Stimulated activated CD8-positive, alpha-beta memory T cell treated with anti-CD3 and anti-CD28 coated beads, Interleukin-2, amount 100 ng/mL, for 1 hour (primary cell): ENCODE measurements at places on chromosomes 13 and 19.

GRCh38 chr19:5339950-5340636, 519 bp downstream of the PTPRS start:
- no peak for DNase-seq

DNA sequence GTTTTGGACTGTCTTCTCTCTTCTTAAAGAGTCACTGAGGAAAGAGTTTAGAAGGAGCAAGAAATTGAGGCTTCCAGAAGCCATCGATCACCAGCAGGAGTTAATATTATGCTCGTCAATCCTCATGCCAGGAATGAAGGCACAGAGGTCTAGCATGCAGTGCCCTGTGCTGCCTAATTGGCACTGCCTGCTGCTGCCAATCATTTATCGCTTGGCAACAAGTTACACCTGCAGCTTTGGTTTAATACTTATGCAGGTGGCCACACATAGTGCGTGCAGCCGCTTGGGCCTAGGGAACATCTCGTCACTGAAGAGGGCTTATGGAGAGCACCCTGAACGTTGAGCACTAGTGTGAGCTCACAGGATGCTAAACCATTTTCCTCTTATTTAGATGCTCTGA, 2.7 kb upstream of the SOX1 start:
- no peak for DNase-seq

DNA sequence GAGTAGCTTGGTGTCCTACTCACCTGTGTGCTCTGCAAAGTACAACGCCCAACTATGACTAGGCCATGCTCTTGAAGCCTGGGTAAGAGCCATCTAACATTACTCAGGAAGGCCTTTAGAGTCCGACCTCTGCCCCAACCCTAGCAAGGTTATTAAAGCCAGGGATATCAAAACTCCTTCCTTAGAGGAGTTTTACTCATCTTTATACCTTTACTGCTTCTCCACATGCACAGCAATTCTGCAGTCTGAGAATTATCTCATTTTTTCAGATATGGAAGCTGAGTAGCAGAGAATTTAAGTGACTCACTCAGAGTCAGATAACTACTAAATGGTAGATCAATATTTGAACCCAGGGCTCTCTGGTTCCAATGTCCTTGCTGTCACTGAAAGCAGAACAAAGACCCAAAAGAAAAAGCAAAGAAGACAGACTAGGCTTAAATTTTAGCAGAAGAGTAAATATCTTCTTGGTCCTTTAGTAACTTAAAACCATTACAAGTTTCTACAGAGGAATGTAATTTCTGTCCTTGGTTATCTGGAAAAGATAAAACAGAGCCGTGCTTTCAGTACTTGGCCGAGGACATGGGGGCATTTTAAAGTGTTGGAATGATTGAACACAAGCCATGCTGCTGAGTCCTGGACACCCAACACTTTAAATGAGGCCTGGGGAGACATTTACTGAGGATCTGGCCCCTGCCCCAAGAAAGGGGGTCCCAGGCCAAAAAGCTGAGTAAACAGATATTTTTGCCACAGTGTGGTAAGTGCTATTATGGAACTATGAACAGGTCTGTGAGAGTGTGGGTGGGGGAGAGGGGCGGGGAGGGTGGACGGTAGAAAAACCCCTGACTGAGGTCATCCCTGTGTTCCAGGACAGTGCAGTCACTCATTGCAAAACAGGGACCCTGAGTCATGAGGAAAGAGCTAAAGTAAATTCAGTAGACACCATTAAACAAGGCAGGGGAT, 18.4 kb upstream of the KPNA3 start:
- DNase-seq: no peak

- DNase-seq: no peak
Measured at GRCh38 chr19:589693-590395, at the start of gene HCN2. HCN2 (plus strand) TSS chr19:589881; CDS start chr19:589946, 65 bp downstream.
